ENCODE measurements at places on chromosomes 11 and 22. TPM values are rescaled to one million over a fixed set of nuclear protein-coding genes. Genes with fewer than 3 reads are reported as not detected.

PACSIN3 gene
- 1.2 TPM for polyA plus RNA-seq

HSPB2 gene
- polyA plus RNA-seq: 2.8 TPM

GRIK4 gene
- polyA plus RNA-seq: 0.14 TPM

KCNE3 gene
- 9.6 TPM for polyA plus RNA-seq

PLAAT2 gene
- not detected for polyA plus RNA-seq

ABCC8 gene
- polyA plus RNA-seq: 0.61 TPM

ART1 gene
- not detected for polyA plus RNA-seq

SMIM35 gene
- polyA plus RNA-seq: 0.16 TPM

BIK gene
- polyA plus RNA-seq: 2.0 TPM

TSSK2 gene
- polyA plus RNA-seq: 0.03 TPM

DHCR7 gene
- polyA plus RNA-seq: 4.4 TPM

HMOX1 gene
- 178 TPM for polyA plus RNA-seq

- H3K27me3 ChIP-seq: no peaks in the 10 kb centered on the region
- no peak overlapping the region for H3K4me3 ChIP-seq
- DNase-seq: no peak
- H3K36me3 ChIP-seq: peaks cover 90% of the 10 kb centered on the region
- H3K27ac ChIP-seq: no peak overlapping the region
Observed at GRCh38 chr22:31818481-31819392, 64.9 kb downstream of the DEPDC5 start.

GRCh38 chr11:48036011-48036410 lies 55.7 kb downstream of the PTPRJ start:
- peak overlapping the region; percentile 77 for H3K27ac ChIP-seq
- H3K36me3 ChIP-seq: no peaks in the 10 kb centered on the region
- H3K4me1 ChIP-seq: peaks cover 30% of the 10 kb centered on the region
- no peak overlapping the region for H3K4me3 ChIP-seq

DNA sequence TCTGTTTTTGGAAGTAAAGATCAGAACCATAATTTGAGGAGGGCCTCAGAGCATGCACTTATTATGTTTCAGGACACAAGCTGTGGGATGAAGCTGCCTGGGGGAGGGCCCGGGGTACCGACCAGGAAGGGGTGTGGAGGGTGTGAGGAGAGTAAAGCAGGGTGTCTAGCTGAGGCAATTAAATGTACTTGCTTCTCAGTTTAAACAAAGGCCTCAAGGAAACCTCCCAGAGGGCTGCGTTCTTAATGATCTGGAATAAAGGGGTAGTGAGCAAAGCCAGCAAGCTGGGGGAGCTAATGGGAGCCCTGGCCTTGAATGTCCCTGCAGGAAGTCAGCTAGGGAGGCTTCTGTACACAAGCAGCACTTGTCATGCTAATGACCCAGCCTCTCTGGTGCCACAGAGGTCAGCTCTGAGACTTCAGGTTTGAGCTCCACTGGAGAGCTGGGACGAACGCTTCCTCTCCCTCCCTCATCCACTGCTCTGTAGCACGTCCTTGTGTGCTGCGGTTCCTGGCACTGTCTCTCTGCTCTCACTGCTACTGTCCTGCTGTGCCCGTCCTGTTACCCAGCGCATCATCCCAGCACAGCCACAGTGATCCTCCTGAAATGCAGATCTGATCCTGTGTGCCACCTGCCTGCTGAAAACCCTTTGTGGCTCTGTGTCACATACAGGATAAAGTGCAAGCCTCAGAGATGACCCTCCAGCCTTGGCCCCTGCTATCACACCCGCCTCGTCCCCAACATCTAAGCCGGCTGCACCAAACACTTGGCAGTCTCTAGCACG lies 159.7 kb downstream of the DBX1 start:
- no peak overlapping the region for H3K4me3 ChIP-seq
- DNase-seq: no peak
- no peaks in the 10 kb centered on the region for H3K27me3 ChIP-seq
- no peaks in the 10 kb centered on the region for H3K36me3 ChIP-seq

DNA sequence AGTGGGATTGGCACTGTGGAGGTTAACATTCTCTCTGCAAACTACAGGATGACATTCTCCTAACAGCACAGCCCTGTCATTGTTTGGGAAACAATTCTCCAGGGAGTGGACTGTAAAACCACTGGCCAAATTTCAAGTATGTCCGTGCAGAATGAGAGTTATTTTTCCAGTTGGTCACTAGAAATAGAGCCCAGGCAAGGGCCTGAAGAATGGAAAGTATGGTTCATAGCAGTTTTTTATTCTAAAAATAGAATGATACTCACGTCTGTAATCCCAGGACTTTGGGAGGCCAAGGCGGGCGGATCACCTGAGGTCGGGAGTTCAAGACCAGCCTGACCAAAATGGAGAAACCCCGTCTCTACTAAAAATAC lies 39.0 kb upstream of the CD44 start:
- H3K27me3 ChIP-seq: no peaks in the 10 kb centered on the region
- H3K4me1 ChIP-seq: no peaks in the 10 kb centered on the region
- H3K4me3 ChIP-seq: no peak overlapping the region
- DNase-seq: no peak
- no peaks in the 10 kb centered on the region for H3K36me3 ChIP-seq

DNA sequence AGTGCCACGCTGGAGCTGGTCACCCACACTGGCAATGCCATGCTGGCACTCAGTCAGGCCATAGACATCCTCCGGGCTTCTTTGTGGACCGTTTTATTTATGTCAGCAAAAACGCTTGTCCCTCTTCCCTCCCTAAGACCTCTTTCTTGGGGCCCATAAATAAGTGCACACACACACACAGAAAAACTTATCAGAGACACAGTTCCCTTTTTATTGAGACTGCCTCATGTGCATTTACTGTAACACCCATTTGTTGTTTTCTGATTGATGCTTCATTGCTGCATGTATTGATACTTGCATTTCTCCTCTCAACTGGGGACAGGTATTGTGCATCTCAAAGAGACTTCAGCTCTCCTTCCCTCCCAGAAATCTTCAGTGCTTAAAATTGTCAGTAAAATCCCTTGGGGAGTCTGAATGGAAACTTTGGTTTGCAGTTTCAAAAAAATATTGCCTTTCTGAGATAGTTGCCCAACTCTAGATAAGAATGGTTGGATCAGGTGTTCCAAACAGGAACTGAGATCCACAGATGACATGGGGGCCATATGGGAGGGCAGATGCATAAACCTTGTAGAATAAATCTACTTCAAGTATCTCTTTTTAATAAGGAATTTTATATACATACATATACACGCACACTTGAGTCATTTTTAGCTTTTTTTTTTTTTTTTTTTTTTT lies 50.9 kb downstream of the PPP2R1B start:
- H3K4me3 ChIP-seq: no peak overlapping the region
- H3K27ac ChIP-seq: no peak overlapping the region
- no peak for DNase-seq
- no peaks in the 10 kb centered on the region for H3K4me1 ChIP-seq
- H3K27me3 ChIP-seq: no peaks in the 10 kb centered on the region

DNA sequence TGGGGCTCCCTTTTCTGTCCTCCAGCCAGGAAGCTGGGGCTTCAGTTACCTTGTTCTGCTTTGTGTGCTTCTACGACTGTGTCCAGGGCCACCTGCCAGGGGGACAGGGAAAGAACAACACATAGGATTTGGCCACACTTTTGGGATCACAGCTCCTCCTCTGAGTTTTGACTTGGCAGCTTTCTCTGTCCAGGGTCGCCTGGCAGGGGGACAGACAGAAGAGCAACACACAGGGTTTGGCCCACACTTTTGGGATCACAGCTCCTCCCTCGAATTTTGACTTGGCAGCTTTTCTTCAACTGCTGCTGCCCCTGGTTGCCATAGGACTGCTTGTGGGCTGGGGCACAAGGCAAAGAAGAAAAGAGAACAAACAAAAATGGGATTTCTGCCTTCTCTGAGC lies 19.1 kb downstream of the INCENP start:
- H3K27me3 ChIP-seq: no peaks in the 10 kb centered on the region
- no peak overlapping the region for H3K4me3 ChIP-seq
- peaks cover 4% of the 10 kb centered on the region for H3K36me3 ChIP-seq
- DNase-seq: peak; percentile 42
- H3K4me1 ChIP-seq: no peaks in the 10 kb centered on the region

DNA sequence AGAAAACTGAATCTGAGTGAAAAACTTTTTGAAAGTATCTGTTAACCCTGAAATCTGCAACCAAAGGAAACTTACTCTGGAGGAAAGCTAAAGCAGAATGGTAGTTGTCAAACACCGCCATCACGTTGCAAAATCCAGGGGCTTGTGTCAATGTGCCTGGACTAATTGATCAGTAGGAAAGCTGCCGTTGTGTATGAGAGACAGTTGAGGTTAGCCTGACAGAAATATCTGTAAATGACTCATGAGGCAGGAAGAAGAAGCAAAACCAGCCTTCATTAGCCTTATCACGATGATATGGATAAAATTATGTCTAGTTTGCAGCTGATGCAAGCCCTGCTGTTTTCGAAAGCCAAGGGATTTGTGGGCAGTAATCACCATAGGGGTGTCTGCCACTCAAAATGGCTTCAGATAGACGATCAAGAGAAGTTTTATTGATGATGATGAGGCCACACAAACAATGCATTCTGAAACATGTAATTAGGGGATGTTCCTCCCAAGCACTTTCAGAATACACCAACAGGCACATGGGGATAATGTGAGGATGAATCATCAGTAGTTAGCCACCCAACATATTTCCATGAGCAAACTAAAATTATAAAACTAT lies 8.9 kb downstream of the SCGB1A1 start:
- peak overlapping the region; percentile 3 for H3K27ac ChIP-seq
- H3K27me3 ChIP-seq: peaks cover 9% of the 10 kb centered on the region
- H3K4me3 ChIP-seq: no peak overlapping the region
- H3K36me3 ChIP-seq: no peaks in the 10 kb centered on the region
- H3K4me1 ChIP-seq: peaks cover 67% of the 10 kb centered on the region
- DNase-seq: no peak

- no peaks in the 10 kb centered on the region for H3K27me3 ChIP-seq
- no peaks in the 10 kb centered on the region for H3K36me3 ChIP-seq
- H3K27ac ChIP-seq: no peak overlapping the region
- no peak overlapping the region for H3K4me3 ChIP-seq
Observed at GRCh38 chr11:119806064-119806915, 77.3 kb upstream of the NECTIN1 start.

DNA sequence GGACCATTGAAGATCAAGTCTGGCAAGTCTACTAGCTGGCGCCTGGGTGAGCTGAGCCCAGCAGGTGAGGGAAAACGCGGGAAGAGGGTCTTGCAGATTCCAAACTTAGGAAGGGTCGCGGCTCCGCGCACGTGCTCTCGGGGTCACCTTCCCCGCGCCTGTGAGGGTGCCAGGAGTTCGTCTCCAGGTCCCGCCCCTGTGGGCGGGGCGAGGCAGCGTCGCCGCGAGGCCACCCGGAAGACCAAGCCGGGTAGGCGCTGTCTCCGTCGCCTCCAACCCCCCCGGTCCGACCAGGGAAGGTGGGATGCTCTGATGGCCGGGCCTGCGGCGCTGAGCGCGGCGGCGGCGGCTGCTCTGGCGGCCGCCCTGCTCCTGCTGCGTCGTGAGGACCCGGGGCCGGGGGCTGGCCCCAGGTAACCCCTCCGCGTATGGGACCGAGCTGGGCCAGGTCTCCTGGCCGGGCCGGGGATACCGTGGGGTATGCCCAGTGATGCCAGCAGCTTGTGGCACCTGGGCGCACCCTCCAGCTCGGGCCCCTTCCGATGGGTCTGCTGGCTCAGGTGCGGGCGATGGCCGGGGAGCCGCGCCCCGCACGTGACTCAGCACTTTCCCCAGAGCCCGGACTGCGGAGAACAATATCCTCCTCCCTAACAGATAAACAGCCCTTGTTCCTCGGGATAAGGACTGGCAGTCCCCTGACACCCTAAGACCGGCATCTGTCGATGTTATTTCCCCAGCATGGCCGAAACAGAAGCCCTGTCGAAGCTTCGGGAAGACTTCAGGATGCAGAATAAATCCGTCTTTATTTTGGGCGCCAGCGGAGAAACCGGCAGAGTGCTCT lies at the start of gene HTATIP2:
TSS of gene HTATIP2 (plus strand) at position 215 of the 841 bp plus-strand sequence. CDS start at position 739, 524 bp downstream.
- peak; percentile 96 for DNase-seq
- peak within 1 kb of the TSS; percentile 96 for H3K27ac ChIP-seq
- H3K4me3 ChIP-seq: peak within 1 kb of the TSS; percentile 84

GRCh38 chr22:31814942-31815341 lies 61.1 kb downstream of the DEPDC5 start:
- DNase-seq: no peak
- no peak overlapping the region for H3K4me3 ChIP-seq
- H3K36me3 ChIP-seq: peaks cover 85% of the 10 kb centered on the region
- no peaks in the 10 kb centered on the region for H3K27me3 ChIP-seq

- peaks cover 68% of the 10 kb centered on the region for H3K27me3 ChIP-seq
- H3K27ac ChIP-seq: no peak overlapping the region
- H3K4me3 ChIP-seq: no peak overlapping the region
- no peak for DNase-seq
Observed at GRCh38 chr22:46540874-46541273, 3.5 kb upstream of the CELSR1 start.

DNA sequence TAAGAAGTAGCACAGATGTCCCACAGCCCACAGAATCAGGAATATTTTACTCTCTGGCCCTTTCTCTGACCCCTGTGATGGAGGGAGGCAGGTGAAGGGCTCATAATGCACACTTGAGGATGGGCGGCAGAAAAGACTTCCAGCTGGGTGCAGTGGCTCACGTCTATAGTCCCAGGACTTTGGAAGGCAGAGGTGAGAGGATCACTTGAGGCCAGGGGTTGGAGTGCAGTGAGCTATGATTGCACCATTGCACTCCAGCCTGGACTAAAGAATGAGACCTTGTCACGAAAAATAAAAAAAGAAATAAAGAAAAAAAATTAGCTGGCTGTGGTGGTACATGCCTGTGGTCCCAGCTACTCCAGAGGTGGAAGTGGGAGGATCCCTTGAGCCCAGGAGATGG lies 13.5 kb upstream of the CRYBB3 start:
- no peaks in the 10 kb centered on the region for H3K36me3 ChIP-seq
- no peaks in the 10 kb centered on the region for H3K27me3 ChIP-seq
- no peak overlapping the region for H3K27ac ChIP-seq
- no peak for DNase-seq
- H3K4me1 ChIP-seq: no peaks in the 10 kb centered on the region

- no peaks in the 10 kb centered on the region for H3K36me3 ChIP-seq
- no peaks in the 10 kb centered on the region for H3K4me1 ChIP-seq
Observed at GRCh38 chr11:105135883-105136282, 3.7 kb downstream of the CARD18 start.

DNA sequence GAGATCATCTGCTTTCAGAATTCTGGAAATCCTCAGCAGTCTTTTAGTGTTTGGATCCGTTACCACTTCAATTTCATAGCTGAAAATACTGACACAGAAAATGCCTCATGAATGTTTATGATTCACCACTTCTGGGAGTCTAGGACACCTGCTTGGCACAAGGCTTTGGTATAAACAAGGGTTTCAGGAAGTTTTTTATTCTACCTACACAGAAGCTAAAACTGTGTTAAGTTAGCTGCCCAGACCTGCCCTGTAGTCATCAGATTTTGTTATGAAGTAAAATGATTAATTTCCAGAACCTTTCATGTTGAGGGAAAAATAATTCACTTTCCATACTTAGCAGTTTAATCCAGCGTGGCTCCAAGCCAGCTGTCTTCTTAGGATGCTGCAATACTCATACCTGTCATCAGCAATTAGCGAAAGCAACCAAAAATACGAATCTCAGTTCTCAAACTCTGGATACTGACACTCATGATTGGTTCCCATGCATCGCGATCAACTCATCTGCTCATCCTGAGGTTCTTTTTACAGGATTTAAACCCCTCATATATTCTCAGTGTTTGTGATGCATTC lies 458.5 kb upstream of the CCDC90B start:
- H3K27me3 ChIP-seq: no peaks in the 10 kb centered on the region
- no peaks in the 10 kb centered on the region for H3K4me1 ChIP-seq
- no peak for DNase-seq
- no peak overlapping the region for H3K27ac ChIP-seq
- H3K4me3 ChIP-seq: no peak overlapping the region

- peaks cover 44% of the 10 kb centered on the region for H3K4me1 ChIP-seq
- no peak for DNase-seq
- no peaks in the 10 kb centered on the region for H3K27me3 ChIP-seq
- no peak overlapping the region for H3K27ac ChIP-seq
Observed at GRCh38 chr11:65584723-65585171, 8.9 kb downstream of the EHBP1L1 start.
